Stimulated activated naive B cell treated with anti-CD40 and anti-IgM and Interleukin-4, amounts not matched to agents 10 μg/mL and 1 μg/mL and 100 μg/mL, for 72 hours (primary cell): ENCODE measurements at places on chromosomes 6 and 20.

DNA sequence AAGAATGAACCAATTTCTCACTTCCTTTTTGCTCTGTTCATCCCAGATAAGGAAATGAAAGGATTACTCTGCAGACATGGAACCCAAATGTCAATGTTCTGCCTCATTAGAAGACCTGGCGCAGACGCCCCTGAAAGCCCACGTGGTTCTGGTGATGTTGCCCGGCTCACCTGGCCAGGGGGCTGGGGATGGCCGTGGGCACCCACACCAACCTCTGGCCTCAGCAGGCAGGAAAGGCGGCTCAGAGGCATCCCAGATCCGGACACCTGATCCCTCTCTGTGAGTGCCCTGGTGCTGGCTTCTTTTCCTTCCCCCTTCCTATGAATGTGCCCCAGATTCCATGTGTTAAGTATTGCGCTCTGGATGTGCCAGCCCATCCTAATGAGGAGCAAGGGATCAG, 33.6 kb downstream of the CDH4 start:
- DNase-seq, result no peak

- no peak for DNase-seq
These were observed 123.9 kb downstream of the MAP3K4 start for GRCh38 chr6:161115468-161115867.

- DNase-seq, result no peak
These were observed 3.7 kb upstream of the SIRPA start for GRCh38 chr20:1891263-1892118.

- no peak for DNase-seq
These were observed 496 bp downstream of the TMEM242 start for GRCh38 chr6:157322792-157323254.

- DNase-seq, result no peak
These were observed 69.3 kb upstream of the SRSF6 start for GRCh38 chr20:43388268-43389002.

DNA sequence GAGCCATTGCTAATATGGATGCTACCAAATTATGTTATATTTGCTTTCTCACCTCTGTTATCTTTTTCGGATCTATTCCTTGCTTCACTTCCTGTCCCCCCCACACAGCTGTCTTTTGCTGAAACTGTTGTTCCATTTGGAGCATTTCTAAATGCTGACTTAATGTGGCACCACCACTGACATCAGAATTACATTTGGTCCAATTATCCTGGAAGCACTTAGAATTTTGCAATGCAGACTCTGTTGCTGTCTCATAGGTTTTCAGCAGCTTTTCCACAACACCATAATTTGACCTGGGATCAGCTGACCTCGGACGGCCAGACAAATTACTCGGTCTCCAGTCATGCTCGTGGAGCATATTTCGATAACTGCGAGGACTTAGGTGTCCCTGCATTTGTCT, 12.8 kb downstream of the KIAA0408 start:
- DNase-seq, result no peak

- no peak for DNase-seq
These were observed 17.4 kb upstream of the SIRPB1 start for GRCh38 chr20:1637226-1637625.
